ENCODE measurements at places on chromosomes 1 and 21. TPM values are rescaled to one million over a fixed set of nuclear protein-coding genes. Genes with fewer than 3 reads are reported as not detected.

The SEMA4A gene
- 1.4 TPM for polyA plus RNA-seq

The ATP1A2 gene
- polyA plus RNA-seq, result 5.7 TPM

The TCHH gene
- polyA plus RNA-seq, result 0.10 TPM

DNA sequence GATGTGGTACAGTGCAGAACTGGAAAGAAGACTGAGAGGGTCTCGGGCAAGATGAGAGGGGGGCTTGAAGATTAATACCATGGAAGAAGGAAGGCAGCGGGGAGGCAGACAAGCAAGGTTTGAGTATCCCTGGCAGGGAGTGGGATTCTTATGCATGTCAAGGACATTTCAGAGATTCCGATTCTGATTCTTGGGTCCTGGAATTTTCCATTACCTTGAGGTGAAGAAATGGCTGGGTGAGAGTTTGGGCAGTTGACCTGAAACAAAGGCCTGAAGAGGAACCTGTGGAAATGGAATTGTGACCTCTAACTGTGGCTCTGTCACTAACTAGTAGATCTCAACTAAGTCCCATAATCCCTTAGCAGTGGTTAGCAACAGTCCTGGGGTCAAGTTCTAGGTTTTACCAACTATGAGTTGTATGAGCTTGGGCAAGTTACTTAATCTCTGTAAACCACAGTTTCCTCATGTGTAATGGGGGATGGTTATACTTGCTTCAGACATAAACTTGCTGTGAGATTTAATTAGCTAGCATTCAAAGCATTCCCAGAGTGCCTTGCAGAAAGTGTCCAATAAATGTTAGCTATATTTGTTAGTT, 8.6 kb upstream of the ACTN2 start:
- DNase-seq, result no peak

GRCh38 chr1:212760126-212760823, 31.3 kb downstream of the NSL1 start:
- no peak for DNase-seq

GRCh38 chr1:198203434-198203833, 46.6 kb downstream of the NEK7 start:
- DNase-seq, result no peak

DNA sequence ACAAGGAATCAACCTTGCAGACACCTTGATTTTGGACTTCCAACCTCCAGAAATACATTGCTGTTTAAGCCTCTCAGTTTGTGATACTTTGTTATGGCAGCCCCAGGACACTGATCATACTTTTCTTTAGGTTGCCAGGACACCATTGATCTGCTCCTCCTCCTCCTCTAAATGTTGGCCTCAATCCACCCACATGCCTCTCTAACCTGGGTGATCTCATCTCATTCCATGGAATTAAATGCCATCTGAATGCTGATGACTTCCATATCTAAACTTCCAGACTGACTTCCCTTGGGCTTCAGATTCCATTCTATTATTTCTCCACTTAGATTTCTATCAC, 7.4 kb upstream of the PPP1R15B start:
- DNase-seq, result no peak

GRCh38 chr1:205582471-205583291, 49.1 kb downstream of the ELK4 start:
- DNase-seq, result peak; percentile 67

- DNase-seq, result peak; percentile 60
Observed at GRCh38 chr1:3030663-3031381, 9.6 kb downstream of the ACTRT2 start.

Data from sigmoid colon (tissue), 7 donors.